ENCODE measurements at places on chromosomes 4 and X.

DNA sequence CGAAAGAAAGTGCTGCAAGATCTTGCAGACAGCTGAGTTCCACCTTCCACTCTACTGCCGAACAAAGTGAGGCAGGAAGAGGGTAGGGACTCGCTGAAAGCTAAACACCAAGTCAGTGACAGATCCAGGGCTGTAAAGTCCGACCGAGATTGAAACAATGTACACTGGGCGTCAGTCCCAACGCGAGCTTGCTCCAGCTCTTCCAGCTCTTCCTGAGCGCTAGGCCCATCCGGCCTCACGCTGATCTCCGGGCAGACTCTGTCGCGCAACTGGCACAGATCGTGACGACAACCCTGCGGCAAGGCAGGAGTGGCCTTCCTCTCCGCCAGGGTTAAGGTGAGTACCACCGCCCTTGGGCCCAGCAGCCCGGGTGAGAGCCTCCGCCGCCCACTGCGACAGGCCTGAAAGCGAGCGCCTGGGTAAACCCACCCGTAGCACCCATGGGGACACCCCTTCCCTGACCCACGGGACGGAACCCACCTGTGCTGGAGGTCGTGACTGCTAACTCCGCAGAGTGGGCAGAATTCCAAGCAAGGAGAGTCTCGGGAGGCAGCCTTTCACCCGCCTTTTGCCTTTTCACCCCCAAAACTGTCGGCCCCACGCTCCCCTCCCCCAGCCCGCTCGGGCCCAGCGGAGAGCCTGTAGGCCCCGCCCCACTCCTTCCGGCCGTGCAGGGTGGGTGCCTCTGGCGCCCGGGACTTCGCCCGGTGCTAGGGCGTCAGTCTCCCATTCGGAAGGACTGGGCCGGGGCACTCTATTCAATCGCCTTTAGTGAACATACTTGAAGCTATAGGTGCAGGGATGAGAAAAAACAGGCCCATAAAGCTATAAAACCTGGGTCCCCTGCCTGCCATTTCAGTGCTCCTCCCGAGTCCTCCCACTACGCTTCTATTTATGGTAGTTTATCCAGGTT lies at the start of gene TMLHE:
Gene TMLHE, minus strand, starts transcription at position 641 of the 913 bp plus-strand sequence. CDS start 67,676 bp downstream, outside the sequence.
- no peak for DNase-seq

GRCh38 chr4:129822701-129823100 lies 726.7 kb downstream of the C4orf33 start:
- no peak for DNase-seq

GRCh38 chrX:120625371-120625770 lies 4.5 kb downstream of the C1GALT1C1 start:
- no peak for DNase-seq

GRCh38 chr4:183343730-183344129 lies 21.5 kb upstream of the CLDN24 start:
- no peak for DNase-seq

DNA sequence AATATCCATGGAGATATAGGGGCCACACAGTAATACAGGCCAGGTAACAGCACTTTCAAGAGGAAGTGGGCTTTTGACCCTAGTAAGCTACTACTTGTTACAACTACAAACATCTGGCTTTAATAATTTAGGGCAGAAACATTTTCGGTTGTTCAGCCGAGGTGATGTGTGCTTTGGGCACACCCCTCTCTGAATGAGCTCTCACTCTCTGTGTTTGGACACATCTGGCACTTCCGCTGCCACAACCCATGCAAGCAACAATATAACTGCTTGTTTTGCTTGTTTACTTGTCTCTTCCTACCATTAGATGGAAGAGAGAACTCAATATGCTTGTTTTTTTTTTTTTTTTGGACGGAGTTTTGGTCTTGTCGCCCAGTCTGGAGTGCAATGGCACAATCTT lies 277.2 kb downstream of the HS3ST1 start:
- no peak for DNase-seq

GRCh38 chr4:123978637-123979036 lies 582.0 kb downstream of the SPRY1 start:
- DNase-seq = no peak

GRCh38 chr4:100461807-100462605 lies 55.8 kb downstream of the EMCN start:
- DNase-seq = no peak

GRCh38 chrX:32530802-32531403 lies 680.4 kb downstream of the DMD start:
- DNase-seq = no peak

DNA sequence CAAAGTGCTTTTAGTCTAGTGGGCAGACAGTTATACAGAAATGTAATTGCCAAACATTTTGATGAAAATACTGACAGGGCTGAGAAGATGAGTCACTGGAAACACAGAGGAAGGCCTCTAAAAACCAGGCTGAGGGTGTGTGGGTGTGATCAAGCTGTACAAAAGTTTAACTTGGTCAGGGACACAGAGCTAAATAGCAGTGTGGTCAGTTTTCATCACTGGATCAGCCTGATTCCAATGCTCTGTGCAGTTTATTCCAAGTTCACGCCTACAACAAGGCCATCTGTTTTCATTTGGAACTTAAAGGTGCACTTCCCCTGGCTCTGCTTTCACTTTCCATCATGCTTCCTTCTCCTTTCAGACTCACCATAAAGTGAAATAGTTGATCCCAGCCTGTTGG lies 10.6 kb downstream of the CENPVL3 start:
- DNase-seq = no peak

- DNase-seq = no peak
Observed at GRCh38 chr4:38085751-38086150, 125.6 kb downstream of the PTTG2 start.

GRCh38 chr4:128371001-128371777 lies 83.6 kb upstream of the PGRMC2 start:
- no peak for DNase-seq

GRCh38 chrX:153387987-153388721 lies 13.0 kb downstream of the PNMA6E start:
- peak; percentile 72 for DNase-seq

DNA sequence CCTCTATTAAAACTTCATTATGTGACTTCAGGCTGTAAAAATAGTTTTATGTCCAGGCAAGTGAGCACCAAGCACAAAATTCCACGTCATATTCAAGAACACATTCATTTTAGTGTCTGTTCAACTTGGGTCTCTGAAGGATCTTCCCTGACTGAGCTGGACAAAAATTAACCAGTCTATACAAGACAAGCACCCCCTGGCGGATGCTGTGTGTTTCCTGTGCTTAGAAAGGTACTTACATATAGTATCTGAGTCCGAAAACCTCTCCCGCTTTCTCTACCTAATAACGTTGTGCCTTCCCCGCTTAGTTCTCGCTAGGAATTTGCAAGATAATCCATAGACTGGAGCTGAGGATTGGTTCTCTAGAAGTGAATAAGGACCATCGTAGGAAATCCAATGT lies 2214.5 kb upstream of the TENM3 start:
- DNase-seq = no peak

DNA sequence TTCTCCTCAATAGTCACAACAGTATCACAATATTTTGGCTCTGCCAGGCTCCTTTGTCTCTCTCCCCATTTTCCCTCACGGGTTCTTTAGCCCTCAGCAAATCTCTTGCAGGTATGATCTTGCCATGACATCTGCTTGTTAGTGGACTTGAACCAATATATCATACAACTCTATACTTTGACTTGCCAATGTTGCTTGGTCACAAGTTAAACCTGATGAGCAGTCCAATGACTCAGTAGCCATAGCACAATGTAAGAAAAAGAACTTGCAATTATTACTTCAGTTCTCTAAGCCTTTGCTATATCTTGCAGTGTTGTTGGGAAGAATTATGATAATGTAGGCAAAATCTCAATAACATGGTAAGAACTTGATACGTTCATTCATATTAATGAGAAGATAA lies 174.6 kb upstream of the NRK start:
- no peak for DNase-seq

GRCh38 chr4:38034986-38035882 lies 75.0 kb downstream of the PTTG2 start:
- DNase-seq = no peak

DNA sequence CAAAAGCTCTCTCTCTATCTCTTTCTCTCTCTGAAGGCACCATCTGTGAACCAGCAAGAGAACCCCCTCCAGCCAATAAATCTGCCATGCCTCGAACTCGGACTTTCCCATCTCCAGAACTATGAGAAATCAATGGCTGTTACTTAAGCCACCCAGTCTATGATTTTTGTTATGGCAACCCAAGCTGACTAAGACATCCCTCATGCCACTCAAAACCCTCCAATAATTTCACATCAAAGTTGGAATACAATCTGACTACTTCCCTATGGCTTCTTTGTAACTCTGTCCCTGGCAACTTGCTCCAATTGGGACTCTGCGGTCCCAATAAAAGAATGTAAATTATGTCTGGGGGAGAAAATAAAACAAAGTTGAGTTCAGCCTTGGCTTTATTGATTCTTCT lies 265.7 kb downstream of the SHOX start:
- peak; percentile 13 for DNase-seq

DNA sequence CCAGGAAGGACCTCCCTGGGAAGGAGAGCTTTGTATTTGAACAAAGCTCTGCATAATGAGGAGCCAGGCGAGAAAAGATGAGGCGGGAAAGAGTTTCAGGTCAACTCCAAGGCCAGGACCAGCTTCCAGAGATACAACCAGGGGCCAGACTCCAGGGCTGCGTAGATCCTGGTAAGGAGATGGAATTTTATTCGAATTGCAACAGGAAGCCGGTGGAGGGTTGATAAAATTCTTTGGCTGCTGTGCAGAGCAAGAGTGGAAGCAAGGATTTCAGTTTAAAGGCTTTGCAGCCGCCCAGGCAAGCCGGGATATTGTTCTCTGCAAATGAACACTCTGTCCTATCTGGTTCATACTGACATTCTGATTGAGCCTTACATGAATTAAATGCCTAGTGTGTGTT lies 40.2 kb upstream of the CBR4 start:
- DNase-seq = no peak

- no peak for DNase-seq
Observed at GRCh38 chr4:11264841-11265240, 163.9 kb downstream of the HS3ST1 start.

- no peak for DNase-seq
Observed at GRCh38 chr4:1151541-1151940, 20.8 kb downstream of the SPON2 start.

DNA sequence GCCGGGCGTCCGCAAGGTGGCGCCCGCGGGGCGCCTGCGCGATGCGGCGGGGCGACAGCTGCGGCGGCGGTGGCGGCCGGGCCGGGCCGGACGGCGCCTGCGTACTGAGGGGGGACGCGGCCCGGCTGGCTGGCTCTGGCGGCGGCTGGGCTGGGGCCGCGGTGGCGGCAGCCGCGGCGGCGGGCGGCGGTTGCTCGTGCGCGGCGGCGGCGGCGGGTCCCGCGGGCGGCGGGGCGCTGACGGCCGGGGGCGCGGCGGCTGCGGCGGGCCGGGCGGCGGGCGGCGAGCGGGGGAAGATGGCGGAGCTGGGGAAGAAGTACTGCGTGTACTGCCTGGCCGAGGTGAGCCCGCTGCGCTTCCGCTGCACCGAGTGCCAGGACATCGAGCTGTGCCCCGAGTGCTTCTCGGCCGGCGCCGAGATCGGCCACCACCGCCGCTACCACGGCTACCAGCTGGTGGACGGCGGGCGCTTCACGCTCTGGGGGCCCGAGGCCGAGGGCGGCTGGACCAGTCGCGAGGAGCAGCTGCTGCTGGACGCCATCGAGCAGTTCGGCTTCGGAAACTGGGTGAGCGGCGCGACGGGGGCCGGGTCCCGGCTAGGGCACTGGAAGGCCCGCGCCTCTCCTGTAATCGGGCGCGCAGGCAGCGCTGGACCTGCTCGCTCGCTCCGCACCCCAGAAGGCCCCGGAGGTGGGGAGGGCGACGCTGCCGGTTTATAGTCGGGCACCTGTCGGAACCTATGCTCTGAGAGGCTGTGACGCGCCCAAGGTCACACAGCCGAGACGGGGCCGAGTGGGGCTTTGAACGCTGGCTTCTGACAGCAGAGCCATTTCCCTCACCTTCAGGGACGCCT lies at the start of gene TADA2B:
Gene TADA2B, plus strand, starts transcription at position 89 of the 853 bp plus-strand sequence. Its CDS starts 208 bp downstream, at position 297.
- no peak for DNase-seq

DNA sequence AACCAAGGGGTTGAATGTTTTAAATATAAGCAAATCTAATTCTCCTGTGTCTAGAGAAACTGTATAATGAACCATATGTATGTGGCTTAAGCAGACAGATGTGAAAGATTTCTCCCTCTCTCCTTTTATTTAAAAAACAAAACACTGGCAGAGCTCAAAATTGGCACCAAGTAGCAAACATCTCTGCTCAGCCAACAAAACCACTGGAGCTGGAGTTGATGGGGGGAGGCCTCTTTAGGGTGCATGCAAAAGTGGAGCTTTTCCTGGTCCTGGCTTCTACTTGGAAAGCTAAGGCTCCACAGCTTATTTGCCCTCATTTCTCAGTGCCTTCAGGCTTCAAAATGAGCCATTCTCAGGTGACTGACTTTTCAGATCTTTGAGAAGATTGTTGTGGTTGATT lies 95.6 kb downstream of the REPS2 start:
- DNase-seq = no peak

- DNase-seq = no peak
Observed at GRCh38 chr4:131309628-131310027, 1839.5 kb upstream of the PCDH10 start.

- DNase-seq = no peak
Observed at GRCh38 chr4:25590171-25590570, 65.5 kb upstream of the SLC34A2 start.

- DNase-seq = no peak
Observed at GRCh38 chr4:97761445-97762114, 381.7 kb downstream of the STPG2 start.

- DNase-seq = no peak
Observed at GRCh38 chr4:105215609-105216313, 69.1 kb downstream of the TET2 start.

- DNase-seq = no peak
Observed at GRCh38 chr4:169147191-169147590, 123.6 kb downstream of the SH3RF1 start.

DNA sequence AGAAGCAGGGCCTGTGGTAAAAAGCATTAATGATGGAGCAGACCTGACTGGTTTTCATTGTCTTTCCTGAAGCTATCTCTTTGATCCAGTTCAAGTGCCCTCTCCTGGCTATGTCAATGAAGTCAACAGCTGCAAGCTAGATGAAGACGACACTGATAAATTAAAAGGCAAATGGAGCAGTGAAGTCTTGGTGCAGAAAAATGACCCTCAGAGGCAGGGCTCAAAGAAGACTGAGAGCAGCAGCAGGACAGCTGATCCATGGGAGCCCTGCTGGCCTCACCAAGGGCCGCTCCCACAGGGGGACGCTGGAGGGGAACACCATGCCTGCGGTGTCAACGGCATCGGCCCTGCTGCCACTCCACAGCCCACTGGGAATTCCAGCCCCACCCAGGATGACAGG lies 96.2 kb downstream of the RELL1 start:
- no peak for DNase-seq

GRCh38 chrX:10173331-10173900 lies 16.6 kb downstream of the CLCN4 start:
- no peak for DNase-seq

GRCh38 chr4:25976780-25977179 lies 62.8 kb downstream of the SMIM20 start:
- no peak for DNase-seq

DNA sequence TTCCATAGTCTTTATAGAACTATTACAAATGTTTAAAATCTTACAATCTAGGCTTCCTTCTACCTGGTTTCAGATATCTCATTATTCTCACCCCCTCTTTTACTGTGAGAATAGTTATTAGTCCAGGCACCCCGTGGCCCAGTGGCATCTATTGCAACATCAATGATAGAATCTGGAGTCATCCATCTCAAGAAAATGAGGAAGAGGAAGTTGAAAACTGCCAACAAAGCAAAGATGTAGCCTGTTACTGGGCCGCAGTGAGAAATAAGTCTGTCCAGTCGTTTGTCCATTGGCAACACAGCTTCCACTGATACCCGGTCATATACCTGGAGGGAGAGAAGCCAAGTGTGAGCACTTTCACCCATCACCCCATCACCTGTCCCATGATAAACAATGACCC lies 6.0 kb upstream of the ASB11 start:
- DNase-seq = no peak

GRCh38 chr4:58600290-58600689 lies 1490.1 kb upstream of the IGFBP7 start:
- no peak for DNase-seq
